ENCODE measurements at places on chromosomes 16 and 17.
A peak's percentile ranks its signal among the peaks of the same experiment; 100 is the strongest.

GRCh38 chr16:67884684-67885083 lies at the start of gene NRN1L:
Gene NRN1L (plus strand): TSS chr16:67884885. CDS start chr16:67884904, 19 bp downstream.
- DNase-seq, result peak; percentile 88

GRCh38 chr16:28187595-28188004 lies 24.2 kb downstream of the XPO6 start:
- DNase-seq, result no peak

DNA sequence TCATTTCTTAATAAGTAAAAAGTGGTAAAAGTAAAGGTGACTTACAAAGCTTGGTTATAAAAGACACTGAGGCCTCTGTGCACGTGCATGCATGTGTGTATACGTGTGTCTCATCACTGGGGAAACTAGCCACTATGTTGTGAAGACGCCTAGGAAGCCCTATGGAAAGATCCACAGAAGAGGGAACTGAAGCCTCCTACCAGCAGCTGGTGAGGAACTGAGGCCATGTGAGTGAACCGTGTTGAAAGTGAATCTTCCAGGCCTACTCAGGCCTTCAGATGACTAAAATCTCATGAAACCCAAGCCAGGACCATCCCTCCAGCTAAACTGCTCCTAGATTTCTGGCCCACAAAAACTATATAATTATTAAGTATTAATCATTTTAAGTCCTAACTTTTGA lies 23.7 kb downstream of the PHLPP2 start:
- no peak for DNase-seq

DNA sequence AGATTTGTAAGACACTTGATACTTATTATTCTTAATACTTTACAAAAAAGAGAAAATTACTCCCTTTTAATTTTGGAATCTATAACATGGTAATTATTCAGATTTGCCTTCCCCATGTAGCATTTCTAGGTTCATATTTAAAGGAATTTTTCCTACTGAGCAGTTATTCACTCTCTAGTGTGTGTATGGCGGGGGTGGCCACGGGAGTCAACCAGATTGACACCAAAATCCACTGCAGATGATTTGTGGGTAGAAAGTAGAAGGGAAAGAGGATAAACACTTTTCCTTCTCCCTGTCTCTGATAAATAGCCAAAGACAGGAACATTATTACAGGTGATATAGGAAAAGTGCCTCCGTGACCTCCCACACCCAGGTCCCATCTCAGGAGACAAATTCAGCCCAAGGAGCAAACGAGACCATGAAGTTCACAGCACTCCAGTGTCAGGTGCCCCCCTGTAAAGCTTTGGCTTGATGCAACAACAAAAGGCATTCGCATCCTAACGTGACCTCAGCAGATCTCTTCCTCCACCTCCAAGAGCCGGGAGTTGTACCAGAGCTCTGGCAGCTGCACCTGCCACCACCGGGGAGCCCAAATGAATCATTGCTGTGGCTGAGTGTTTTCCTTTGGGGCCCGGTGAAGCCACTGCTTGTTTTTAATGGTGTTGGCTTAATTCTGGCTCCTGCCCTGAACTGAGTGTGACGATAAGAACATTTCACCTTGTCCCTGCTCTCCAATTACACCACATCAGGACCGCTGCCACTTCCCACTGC lies 92.7 kb upstream of the NOL11 start:
- DNase-seq, result no peak

DNA sequence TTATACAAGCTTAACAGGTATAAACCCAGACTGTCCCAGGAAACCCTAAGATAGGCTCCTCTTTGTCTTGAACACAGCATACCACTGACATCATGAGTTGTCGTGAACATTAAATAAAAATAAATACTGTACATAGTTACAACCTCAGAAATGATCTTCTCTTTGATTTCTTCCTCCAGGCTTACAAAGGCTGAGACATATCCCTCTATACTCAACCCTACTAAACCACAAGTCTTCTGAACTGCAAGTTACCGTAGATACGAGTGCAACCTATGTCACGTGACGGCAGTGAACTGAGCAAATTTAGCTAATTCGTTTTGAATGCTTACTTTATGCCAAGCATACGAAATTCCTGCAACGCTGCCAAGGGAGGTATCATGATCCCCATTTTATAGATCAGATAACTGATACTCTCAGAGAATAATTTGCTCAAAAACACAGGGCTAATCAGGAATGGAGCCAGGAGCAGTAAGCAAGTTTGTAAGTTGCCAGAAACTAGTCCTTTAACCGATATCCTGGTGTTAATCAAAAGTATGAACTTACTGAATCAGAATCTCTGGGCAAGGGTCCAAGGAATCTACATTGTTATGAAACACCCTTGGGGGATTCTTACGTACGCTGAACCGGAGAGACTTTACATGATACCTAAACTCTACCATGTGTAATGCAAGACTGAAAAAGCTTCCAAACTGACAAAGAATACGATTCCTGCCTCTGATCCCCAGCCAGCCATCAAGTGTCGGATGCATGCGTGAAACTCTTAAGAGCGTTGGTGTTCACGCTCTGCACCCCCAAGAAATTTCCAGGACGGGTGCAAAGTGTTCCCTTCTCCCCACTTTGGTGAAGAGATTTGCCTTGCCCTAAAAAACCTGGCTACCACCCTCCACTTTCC lies 106.2 kb downstream of the XYLT1 start:
- peak; percentile 94 for DNase-seq

DNA sequence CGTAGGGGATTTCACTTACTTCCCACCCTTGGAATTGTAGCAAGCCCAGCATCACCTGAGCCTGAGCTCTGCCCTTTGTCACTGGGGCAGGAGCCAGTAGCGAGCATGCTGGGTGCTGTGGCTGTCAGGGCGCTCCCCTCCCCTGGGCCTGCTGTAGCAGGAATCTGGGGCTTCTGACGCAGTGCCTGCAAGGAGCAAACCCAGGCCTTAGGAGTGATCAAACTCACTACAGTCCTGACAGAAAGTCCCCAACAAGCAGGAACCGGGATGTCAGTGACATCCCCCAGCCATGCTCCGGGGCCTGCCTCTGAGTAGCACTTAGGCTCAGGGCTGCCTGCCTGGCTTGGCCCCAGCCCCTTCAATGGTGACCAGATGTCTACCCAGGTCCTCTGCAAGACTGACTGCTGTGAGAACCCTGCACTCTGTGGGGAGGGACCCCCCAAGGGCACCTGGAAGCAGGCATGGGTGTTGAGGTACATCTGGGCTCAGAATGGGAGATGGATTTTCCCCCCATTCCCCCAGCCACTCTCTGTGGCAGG lies 23.5 kb downstream of the PLD6 start:
- no peak for DNase-seq

DNA sequence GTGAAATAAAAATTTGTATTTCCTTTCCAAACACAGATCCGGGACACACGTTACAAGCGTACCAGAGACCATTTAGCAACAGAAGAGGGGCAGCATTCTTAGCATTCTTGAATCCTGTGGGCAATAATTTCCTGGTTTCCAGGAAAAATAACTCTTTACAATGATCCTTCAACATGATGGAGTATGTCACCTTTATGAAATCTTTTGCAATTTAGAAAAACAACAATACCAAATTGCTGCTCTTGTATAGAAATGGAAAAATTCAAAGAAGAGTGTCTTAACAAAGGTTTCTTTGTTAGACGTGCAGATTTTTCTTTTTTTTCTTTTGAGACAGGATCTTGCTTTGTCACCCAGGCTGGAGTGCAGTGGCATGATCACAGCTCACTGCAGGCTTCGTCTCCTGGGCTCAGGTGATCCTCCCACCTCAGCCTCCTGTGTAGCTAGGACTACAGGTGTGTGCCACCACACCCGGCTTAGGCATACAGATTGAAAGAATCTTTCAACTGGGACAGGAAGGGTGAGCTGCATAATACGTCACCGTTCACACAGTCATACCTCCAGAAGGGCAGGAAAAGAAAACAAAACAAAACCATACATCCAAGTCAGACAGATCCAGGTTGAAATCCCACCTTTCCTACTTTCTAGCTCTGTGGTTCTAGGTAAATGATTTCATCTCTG lies 10.8 kb upstream of the GCSH start:
- no peak for DNase-seq

GRCh38 chr17:74199306-74200092 lies 4.0 kb upstream of the RPL38 start:
- DNase-seq, result peak; percentile 27

GRCh38 chr16:10693889-10694288 lies 841 bp downstream of the TEKT5 start:
- DNase-seq, result no peak

Measured in fibroblast of gingiva (primary cell).